ENCODE measurements at places on chromosomes 4 and X. TPM values are rescaled to one million over a fixed set of nuclear protein-coding genes. Genes with fewer than 3 reads are reported as not detected.

The GYG2 gene
- polyA plus RNA-seq, result not detected

The CT45A10 gene
- not detected for polyA plus RNA-seq

The GSX2 gene
- 1.2 TPM for polyA plus RNA-seq

The LONRF3 gene
- polyA plus RNA-seq, result not detected

The TEX13B gene
- polyA plus RNA-seq, result not detected

The TNIP3 gene
- not detected for polyA plus RNA-seq

The IL13RA1 gene
- 31.1 TPM for polyA plus RNA-seq

The GLRA2 gene
- polyA plus RNA-seq, result not detected

The GDI1 gene
- 38.1 TPM for polyA plus RNA-seq

The ARX gene
- polyA plus RNA-seq, result not detected

The UXT gene
- polyA plus RNA-seq, result 302 TPM
